DMS 273 treated with DMSO at 0.1 percent for 48 hours (cell line): ENCODE measurements at places on chromosomes 5 and 9.

- no peak for DNase-seq
Observed at GRCh38 chr9:19378164-19378563, 1.9 kb downstream of the RPS6 start.

- DNase-seq, result no peak
Observed at GRCh38 chr9:75797085-75797580, 93.3 kb upstream of the PCSK5 start.

GRCh38 chr5:171537923-171538537 is 118.6 kb downstream of the FGF18 start:
- no peak for DNase-seq

- no peak for DNase-seq
Observed at GRCh38 chr9:130264414-130265350, 878 bp upstream of the HMCN2 start.

GRCh38 chr9:20865347-20865746 is 166.1 kb downstream of the HACD4 start:
- no peak for DNase-seq

DNA sequence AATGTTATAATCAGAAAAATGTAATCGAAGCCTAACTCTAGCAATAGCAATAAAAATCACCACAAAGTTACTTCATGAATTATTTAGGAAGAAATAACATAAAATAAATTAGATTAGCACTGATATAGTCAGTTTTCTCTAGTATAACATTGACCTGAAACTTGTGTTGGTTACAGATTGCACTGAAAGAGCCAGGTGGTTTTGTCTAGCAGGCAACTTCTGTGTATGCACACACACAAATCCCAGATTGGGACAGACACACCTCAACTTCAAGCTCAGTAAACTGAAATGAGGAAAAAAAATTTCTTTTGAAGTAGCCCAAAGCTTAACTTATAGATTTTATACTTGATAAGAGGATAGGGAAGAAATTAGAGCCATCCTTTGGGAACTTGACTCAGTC is 129.3 kb downstream of the EFNA5 start:
- DNase-seq, result no peak

DNA sequence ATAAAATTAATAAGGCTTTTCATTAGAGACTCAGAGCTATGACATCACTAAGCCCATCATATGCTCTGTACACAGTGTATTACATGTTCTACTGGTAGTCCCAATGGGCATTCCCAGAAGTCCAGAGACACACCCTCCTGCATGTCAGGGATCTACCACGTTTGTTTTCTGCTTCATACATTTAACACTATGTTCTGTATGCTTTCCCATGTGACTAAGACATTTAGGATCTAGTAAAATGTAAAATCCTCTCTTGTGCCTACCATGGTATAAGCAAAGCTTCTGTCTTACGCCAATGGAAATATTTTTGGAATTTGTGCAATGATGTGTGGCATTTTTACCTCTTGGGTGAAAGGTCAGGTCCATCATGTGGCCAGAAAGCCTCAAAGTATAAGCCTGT is 192.4 kb downstream of the ADAMTSL1 start:
- no peak for DNase-seq

DNA sequence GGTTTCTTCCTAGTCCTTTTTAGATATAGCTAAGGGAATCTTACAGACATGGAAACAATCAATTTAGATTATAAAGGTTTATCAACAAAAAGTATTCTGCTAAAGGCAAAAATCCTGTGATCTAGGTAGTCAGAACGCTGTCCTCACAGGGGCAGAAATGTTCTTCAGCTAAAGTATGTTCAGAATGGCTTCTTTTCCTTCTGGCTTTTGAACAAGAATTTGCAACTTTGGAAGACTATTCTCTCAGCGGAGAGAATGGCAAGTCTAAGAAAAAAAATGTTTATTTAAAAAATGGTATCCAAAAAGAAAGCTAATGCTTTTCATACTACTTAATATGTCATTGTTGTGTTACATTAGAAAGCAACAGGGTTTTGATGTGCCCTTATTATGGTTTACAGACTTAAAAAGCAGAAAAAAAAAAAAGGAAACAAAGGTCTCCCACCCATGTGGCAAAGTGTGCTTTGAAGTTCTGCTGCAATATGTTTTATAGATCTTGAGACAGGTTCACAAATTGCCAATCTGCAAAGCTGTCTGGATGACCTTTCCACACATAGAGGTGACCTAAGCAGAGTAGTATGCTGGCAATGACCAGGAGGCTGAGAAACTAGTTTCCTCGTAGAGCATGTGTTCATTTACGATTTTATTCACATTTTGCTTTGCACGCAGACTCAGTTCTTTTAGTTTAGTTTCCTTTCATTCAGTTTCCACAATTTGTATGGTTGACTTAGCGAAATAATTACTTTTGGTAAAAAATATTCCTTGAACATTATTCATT is 45.1 kb upstream of the PJA2 start:
- DNase-seq, result no peak
